ENCODE measurements at places on chromosomes 1 and 21. TPM values are rescaled to one million over a fixed set of nuclear protein-coding genes. Genes with fewer than 3 reads are reported as not detected.

CD34 gene
- total RNA-seq: 0.43 TPM

VAMP3 gene
- total RNA-seq: 85.0 TPM

ACTL8 gene
- total RNA-seq: not detected

PYHIN1 gene
- total RNA-seq: not detected

FAM89A gene
- 7.7 TPM for total RNA-seq

GPR25 gene
- not detected for total RNA-seq

SPRR2E gene
- total RNA-seq: not detected

C1orf56 gene
- total RNA-seq: 2.6 TPM

TDRD10 gene
- total RNA-seq: not detected

HSPB7 gene
- total RNA-seq: 3.5 TPM

DIRAS3 gene
- 2.3 TPM for total RNA-seq

GJA9 gene
- total RNA-seq: not detected

PPM1J gene
- 1.3 TPM for total RNA-seq

NLRP3 gene
- total RNA-seq: 0.97 TPM

CHIT1 gene
- total RNA-seq: under 0.01 TPM

HES4 gene
- 8.1 TPM for total RNA-seq

RHOU gene
- total RNA-seq: 2.9 TPM

PLXNA2 gene
- 1.9 TPM for total RNA-seq

PTPRU gene
- total RNA-seq: 6.9 TPM

LCE2C gene
- total RNA-seq: not detected

TSSK3 gene
- 0.86 TPM for total RNA-seq

TAS1R1 gene
- total RNA-seq: under 0.01 TPM

SLFNL1 gene
- total RNA-seq: under 0.01 TPM

PRDX6 gene
- total RNA-seq: 611 TPM

ADAMTS1 gene
- total RNA-seq: 177 TPM

CD1B gene
- total RNA-seq: not detected

KRTAP12-3 gene
- total RNA-seq: not detected

ESPN gene
- total RNA-seq: not detected

HSF2BP gene
- 2.6 TPM for total RNA-seq

GPR153 gene
- total RNA-seq: 5.2 TPM

CELSR2 gene
- total RNA-seq: 1.3 TPM

DAP3 gene
- total RNA-seq: 87.2 TPM

ZCCHC17 gene
- 45.3 TPM for total RNA-seq

SHISAL2A gene
- not detected for total RNA-seq

LRRC53 gene
- total RNA-seq: not detected

SLC9A1 gene
- 7.4 TPM for total RNA-seq

PDZK1 gene
- under 0.01 TPM for total RNA-seq

SLC45A1 gene
- total RNA-seq: 1.9 TPM

CFHR2 gene
- not detected for total RNA-seq

PPFIA4 gene
- 4.3 TPM for total RNA-seq

GJB4 gene
- not detected for total RNA-seq

COL24A1 gene
- 3.9 TPM for total RNA-seq

Measured in fibroblast of villous mesenchyme (primary cell).